Activated T-cell treated with anti-CD3 and anti-CD28 coated beads for 48 hours (primary cell): ENCODE measurements at places on chromosomes 7 and 10.

- DNase-seq = no peak
These were observed 183.4 kb upstream of the VIPR2 start for GRCh38 chr7:159328096-159328495.

DNA sequence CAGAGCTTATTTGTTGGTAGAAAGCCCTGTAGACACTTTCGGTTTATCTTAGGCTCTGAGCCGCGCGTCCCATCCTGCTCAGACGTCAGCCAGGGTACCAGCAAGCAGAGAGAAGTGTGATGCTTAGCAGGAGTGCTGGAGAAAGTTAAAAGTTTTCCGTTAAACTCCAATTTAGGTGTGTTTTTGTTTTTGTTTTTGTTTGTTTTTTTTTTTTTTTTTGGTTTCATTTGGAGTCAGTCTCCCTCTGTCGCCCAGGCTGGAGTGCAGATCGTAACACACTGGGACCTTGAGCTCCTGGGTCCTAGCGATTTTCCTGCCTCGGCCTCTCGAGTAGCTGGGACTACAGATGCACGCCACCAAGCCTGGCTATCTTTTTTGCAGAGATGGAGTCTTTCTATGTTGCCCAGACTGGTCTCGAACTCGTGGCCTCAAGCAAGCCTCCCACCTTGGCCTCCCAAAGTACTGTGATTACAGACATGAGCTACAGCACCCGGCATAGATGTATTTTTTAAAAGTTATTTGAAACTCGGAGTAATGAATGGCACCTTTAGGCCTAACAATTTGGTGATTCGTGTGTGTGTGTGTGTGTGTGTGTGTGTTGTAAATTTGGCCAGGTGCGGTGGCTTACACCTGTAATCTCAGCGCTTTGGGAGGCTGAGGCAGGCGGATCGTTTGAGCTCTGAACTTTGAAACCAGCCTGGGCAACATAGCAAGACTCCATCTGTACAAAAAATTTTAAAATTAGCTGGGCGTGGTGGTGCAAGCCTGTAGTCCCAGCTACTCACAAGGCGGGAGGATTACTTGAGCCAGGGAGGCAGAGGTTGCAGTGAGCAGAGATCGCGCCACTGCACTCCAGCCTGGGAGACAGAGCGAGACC lies 1.3 kb upstream of the HIP1 start:
- DNase-seq = no peak

- no peak for DNase-seq
These were observed 187.4 kb upstream of the MGMT start for GRCh38 chr10:129279446-129280154.

DNA sequence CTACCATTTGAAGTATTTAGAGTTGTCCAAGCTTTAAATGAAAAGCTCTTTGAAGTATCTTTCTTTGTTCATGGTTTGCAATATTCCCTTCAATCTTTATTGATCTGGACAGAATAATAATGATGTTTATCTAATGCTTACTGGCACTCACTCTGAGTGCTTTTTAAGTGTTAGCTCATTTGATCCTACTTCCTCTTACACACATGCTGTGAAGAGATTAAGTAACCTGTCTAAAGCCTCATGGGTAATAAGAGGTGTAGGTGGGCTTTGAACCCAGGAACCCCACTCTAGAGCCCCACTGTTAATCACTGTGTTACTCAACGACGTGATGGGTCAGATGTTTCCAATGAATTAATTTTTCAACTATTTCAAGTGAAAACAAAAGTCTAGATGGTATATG lies 31.1 kb upstream of the ADD3 start:
- DNase-seq = no peak

DNA sequence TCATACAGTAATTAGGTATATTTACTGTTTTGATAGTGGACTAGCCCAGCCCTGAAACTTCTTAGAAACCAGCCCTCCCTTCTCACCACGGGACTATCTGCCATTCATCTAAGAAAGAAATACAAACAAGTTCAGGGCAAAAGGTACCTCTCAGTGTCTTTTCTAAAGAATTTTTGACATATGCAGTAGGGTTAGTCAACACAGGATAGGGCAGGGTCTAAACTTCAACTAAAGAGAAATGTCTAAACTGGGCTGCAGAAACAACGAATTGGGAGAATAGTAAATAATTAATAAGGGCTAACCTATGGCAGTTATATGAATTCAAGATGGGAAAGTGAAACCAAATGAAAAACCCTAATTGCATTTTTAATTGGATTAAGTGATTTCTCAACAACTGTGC lies 496.6 kb downstream of the INHBA start:
- no peak for DNase-seq

GRCh38 chr7:101816595-101817470 lies 593 bp upstream of the CUX1 start:
- DNase-seq = peak; percentile 21

GRCh38 chr10:77109351-77109994 lies 528.1 kb downstream of the KCNMA1 start:
- DNase-seq = no peak

- no peak for DNase-seq
These were observed 42.9 kb downstream of the BMPR1A start for GRCh38 chr10:86799188-86799845.

- DNase-seq = no peak
These were observed 145.8 kb upstream of the LRRN3 start for GRCh38 chr7:110944966-110945644.

DNA sequence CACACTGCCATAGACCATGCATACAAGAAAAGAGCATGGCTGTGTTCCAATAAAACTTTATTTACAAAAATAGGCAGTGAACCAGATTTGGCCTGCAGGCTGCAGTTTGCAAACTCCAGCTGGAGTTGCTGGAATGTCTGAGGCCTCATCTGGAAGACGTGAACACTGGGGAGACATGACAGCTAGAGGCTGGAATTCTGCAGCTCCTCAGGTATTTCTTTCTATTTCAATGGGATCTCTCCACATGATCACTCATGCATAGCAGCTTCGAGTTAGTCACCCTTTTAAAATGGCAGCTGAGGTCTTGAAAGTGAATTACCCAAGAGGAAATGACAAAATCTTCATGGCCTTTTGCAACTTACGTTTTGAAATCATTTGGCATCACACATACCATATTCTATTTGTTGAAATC lies 52.6 kb upstream of the BET1 start:
- no peak for DNase-seq

GRCh38 chr10:22911889-22912762 lies 15.7 kb upstream of the ARMC3 start:
- no peak for DNase-seq

DNA sequence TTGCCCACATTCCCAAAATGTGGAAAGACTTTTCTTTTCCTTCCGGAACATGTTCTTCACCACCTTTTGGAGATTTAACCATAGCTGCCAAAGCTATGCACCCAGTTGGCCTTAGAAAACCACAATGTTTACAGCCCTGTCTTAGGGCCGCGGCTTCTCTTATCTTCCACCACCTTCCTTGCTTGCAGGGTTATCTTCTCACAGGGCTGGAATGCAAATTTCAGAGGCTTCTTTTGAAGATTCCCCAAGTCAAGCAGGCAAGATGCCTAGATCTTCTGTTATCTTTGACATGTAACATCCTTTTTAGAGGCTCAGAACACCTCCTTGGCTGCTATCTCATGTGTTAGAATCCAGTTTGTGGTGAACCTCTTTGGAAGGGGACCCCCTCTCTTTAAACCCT lies 11.1 kb downstream of the KCTD7 start:
- DNase-seq = no peak

DNA sequence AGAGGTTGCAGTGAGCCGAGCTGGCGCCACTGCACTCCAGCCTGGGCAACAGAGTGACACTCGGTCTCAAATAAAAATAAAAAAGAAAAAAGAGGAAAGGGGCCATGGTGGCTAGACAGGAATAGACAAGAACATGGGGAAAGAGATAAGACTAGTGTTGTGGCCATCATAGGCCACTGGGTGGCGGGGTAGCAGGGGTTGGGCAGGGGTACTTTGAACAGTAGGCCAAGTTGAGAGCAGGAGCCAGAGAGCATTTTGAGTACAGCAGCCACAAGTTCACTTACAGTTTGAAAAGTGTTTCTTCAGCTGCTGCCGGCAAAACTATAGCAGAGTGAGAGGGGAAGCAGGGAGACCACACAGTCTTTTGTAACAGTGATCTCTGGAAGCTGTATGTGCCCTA lies 656.0 kb downstream of the CNTNAP2 start:
- no peak for DNase-seq

GRCh38 chr10:71761105-71761511 lies 12.2 kb downstream of the VSIR start:
- no peak for DNase-seq

DNA sequence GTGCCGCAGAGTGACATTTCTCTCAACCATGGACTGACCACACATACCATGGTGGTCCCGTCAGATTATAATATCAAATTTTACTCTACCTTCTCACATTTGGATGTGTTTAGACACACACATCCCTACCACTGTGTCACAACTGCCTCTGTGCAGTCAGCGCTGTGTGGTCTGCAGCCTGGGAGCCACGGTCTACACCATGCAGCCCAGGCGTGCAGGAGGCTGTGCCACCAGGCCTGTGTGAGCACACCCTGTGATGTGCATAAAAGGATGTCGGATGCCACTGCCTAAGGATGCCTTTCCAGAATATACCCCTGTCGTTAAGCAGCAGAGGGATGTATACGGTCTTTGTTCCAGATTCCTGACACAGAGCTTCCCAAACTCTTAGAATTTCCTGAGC lies 150.4 kb downstream of the TCERG1L start:
- no peak for DNase-seq

DNA sequence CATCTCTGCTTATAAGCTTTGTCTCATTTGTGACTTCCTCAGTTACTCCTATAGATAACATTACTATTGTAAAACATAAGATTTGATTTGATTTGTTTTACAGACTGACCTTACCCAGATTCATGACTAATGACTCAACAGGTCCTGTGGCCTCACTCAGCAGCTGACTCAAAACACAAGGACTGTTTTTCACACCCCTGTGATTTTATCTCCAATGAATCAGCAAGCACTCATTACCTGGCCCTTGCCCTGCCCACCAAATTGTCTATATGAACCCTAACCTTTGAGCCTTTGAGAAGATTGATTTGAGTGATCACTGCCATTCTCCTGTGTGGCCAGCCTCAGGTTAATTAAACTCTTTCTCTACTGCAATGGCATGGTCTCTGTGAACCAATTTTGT lies 1064.6 kb upstream of the LRRTM3 start:
- DNase-seq = no peak

- no peak for DNase-seq
These were observed 185.9 kb downstream of the DPY19L1 start for GRCh38 chr7:34851431-34851830.

- DNase-seq = no peak
These were observed 351.4 kb upstream of the NPVF start for GRCh38 chr7:25579778-25580075.

DNA sequence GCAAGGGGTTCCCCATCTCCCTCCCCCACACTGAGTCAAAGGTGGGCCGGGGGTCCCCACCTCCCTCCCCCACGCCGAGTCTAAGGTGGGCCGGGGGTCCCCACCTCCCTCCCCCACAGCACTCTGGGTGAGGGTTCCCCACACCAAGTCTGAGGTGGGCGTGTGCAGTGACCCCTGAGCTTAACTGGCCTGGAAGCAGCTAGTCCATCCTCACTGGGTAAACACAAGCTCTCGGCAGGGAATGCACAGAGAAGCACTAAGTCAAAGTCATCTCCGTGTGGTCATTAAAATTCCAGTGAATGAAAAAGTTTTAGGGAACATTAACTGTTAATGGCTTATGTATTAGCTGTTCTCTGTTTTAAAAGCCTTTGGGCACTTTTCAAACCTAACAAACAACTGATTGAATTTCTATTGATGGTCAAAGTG lies 43.7 kb upstream of the PRKAR1B start:
- DNase-seq = no peak

DNA sequence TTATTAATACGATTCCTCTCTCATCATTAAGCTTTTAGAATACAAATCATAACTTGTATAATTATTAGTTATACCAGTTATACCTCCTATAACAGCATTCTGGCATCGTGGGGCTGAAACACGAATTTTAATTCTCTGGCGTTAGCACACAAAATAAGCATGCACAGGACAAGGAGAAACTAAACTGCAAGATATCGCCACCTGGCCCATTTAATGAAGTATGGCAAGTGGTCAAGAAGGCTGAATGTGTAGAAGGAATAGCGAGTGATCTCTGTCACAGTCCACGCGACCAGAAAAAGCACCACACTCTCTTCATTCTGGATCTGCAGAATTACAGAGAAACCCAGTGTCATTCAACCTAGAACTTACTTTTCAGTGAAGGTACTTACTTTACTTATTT lies 18.1 kb downstream of the HACD1 start:
- DNase-seq = no peak

GRCh38 chr10:17474595-17475323 lies 20.4 kb upstream of the ST8SIA6 start:
- no peak for DNase-seq

DNA sequence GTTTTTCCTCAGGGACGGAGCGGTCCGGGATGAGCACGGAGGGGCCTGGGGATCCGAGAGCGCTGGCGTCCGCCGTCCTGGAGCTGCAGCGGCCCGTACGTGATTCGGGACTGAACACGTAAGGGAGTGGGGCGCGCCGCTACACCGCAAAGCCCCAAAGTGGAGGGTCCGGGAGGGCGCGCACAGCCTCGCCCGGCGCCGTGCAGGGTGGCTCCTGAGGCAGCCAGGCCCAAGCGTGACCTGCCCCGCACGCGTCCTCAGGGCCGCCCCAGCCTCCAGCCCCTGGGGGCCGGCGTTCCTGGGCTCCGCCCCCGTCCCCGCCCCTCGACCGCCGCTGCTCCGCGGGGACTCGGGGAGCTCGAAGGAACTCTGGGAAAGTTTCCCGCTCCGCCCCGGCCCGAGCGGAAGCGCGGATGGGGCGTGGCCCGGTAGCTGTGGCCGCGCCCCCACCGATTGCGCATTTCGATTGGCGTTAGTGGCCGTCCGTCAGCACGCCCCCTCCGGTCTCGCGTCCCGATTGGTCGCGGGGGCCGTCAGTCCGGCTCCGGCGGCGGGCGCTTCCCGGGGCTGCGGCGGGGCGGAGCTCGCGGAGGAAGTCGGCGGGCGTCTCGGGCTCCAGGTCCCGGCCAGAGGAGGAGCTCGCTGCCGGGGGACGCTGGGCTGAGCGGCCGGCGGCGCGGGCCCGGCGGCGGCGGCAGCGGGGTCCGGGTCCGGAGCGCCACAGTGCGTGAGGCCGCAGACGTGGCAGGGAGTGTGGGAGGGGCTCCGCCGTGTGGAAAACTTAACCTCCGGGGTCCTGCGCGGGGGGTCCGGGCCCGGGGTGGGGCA lies at the start of the genes ANKRD16 and FBH1:
TSS of gene ANKRD16 (minus strand) at position 270 of the 828 bp plus-strand sequence. CDS start 539 bp downstream, outside the sequence.
TSS of gene FBH1 (plus strand) at position 620 of the 828 bp plus-strand sequence. CDS start at position 723, 103 bp downstream.
- DNase-seq = peak; percentile 100

DNA sequence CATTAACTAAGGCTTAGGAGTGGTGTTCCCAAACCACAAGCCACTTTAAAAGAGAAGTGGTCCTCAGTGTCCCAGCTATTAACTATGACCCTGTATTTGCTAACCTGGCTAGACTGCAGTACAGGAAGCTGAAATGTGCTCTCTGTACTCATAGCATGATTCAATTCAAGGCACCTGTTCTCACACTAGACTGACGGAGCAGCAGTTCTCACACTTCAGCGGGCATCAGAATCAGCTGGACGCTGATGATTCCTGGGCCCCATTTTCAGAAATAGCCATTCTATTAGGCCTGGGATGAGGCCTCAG lies 24.5 kb upstream of the MSRB2 start:
- no peak for DNase-seq
